ENCODE measurements at places on chromosomes 5 and 9.

GRCh38 chr5:173884402-173885053, 3.6 kb upstream of the CPEB4 start:
- DNase-seq: no peak

GRCh38 chr9:12863618-12864017, 88.8 kb downstream of the LURAP1L start:
- no peak for DNase-seq

DNA sequence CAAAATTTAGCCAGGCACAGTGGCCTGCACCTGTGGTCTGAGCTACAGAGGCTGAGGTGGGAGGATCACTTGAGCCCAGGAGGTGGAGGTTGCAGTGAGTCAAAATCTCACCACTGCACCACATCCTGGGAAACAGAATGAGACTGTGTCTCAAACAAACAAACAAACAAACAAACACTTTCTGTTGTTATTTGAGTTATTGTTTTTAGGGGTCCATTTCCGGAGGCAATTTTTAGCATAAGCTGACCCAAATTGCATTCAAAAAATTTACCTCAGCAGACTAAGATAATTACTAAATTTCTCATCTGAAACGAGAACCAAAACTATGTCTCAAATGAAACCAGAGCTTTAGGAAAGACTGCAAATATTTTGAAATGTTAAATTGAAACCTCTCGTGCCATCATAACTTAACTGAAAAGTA, 1485.1 kb downstream of the EFNA5 start:
- DNase-seq: no peak

DNA sequence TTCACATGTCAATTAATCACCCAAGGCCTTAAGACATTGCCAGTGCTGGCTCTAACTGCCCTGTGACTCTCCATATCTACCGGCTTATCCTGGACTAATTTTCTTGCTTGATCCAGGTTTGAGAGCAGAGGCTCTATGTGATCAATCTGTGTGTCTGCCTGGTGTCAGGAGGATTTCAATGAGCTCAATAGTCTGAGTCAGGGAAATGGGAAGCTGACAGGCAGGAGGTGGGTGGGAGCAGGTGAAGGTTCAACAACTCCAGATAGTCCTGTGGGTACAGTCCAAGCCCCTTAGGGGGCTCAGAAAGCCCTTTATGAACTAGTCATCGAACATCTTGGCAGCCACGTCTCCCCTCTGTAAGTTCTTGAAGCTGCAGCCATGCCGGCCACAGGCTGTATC, 72.2 kb downstream of the SHB start:
- DNase-seq: no peak

GRCh38 chr9:135693265-135693664, 6.0 kb downstream of the SOHLH1 start:
- no peak for DNase-seq

DNA sequence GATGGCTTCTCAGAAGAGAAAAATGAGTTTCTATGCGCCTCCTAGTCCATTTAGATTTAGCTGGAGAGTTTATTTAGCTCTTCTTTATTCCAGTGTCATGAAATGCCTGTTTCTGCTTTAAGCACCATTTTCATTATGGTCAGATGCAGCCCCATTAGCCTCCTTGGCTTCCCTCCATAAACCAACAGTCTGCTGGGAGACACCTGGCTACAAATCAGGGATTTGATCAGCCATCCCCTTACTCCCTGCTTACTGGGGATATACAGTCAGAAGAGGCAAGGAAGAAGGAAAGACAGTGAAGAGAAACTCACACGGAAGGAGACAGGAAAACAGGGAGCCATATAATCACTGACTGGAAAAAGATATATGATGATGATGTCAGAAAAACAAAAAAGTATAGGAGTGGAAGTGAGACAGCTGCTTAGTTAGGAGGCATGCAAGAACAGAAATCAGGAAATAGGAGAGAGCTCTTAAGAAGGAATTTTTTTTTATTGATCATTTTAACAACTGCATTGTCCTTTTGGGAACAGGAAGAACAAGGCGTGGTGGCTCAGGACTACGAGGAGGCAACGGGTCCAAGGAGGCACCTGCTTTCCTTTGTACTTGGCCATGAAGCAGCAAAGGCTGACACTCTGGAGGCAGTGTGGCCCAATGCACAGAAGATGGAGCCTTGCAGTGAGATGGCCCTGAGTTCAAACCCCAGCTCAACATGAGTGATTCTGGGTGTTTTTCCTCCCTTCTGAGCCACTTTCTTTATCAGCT, 56.1 kb downstream of the MED27 start:
- DNase-seq: no peak

DNA sequence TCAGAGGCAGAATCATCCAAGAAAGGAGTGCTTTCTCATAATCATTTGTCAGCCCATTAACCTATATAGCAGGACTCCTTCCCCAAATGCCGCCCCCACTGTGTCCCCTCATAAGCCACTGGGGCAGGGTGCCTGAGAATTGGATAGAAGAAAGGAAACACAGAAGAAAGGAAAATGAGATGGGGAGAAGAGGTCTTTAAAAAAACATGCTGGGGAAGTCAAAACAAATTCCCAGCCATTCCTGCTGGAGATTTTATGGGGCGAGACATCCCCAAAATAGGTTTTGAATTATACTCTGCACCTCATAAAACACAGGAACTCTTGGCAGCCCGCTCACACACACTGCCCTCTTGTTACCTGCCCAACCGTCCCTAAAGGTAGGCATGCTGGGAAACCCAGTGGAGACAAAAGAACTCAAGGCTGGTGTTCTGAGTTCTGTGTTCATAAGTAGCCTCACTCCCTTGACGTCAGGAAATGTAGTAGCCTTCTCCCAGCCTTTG, 19.7 kb downstream of the ASTN2 start:
- DNase-seq: no peak

DNA sequence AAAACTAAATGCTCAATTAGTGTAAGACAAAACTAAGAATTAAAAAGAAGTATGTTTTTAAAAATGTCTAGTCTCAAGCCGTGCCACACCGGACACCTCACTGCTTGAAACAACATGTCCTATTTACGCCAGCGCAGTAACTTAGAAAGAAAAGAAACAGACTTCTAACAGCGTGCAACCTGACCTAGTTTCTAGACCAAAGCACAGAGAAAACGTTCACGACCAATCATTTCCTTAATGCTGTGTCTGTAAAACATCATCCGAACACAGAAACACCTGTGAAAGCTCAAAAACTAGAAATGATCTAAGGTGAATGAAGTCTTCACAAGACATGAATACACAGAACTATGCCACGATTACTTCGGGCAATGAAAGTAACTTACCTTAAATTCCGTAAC, 4.0 kb downstream of the BRD9 start:
- no peak for DNase-seq

DNA sequence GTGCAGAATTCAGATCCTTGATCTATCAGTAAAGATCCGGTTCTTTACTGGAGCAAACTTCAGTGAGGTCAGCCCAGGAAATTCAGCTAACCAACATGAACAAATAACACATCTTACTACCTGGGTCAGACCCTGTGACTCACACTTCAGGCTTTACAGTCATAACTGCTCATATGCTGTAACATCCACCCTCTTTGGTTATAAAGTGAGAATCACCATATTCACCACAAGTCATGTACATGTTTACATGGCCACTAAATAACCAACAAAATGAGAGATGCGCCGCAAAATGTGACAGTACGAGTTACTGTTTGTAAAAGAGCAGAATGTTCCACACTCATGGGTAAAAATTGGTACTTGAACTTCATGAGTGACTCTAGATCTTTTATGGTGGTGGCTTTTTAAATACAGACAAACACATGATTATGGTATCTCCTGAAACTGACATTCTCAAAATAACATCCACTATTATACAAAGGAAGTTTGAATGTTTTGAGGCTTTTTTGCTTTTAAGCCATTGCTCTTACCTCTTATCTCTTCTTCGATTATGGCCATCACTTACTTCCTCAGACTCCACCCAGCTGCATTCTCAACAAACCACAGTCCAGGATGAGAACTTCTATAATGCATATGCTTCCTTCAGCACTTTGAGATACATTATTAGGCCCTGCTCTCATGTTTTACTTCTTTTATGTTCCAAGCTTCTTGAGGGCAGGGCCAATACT, 516.6 kb downstream of the RAB3C start:
- DNase-seq: no peak

DNA sequence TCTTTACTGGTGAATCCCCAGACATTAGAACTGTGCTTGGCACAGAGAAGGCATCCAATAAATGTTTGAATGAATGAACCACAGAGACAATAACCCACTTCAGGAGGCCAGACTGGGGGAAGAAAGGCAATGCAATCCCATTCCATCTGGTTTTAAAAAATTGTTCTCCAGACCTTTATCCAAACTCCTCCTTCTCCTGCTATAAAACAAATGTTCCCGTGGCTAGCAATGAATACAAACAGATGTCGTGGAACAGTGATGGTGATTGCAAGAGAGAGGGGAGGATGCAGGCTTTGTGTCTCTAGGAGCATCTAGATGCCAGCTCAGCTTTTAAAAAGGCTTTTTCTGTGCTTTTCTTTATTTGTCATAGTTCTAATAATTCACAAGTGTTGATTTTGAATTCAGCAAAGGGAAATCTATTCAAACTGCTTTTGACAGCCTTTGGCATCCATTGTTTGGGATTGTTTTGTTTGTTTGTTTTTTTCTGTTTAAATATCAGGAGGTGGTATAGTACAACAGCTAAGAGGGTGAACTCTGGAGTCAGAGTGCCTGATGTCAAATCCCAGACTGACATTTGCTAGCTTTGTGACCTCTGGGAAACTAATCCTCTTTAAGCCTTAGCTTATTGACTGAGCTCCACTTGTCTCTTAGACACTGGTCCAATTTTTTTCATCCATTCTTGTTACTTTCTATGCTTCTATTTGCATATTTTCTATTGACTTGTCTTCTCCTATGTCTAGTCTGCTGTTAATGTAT, 59.1 kb downstream of the TNFSF15 start:
- DNase-seq: no peak

DNA sequence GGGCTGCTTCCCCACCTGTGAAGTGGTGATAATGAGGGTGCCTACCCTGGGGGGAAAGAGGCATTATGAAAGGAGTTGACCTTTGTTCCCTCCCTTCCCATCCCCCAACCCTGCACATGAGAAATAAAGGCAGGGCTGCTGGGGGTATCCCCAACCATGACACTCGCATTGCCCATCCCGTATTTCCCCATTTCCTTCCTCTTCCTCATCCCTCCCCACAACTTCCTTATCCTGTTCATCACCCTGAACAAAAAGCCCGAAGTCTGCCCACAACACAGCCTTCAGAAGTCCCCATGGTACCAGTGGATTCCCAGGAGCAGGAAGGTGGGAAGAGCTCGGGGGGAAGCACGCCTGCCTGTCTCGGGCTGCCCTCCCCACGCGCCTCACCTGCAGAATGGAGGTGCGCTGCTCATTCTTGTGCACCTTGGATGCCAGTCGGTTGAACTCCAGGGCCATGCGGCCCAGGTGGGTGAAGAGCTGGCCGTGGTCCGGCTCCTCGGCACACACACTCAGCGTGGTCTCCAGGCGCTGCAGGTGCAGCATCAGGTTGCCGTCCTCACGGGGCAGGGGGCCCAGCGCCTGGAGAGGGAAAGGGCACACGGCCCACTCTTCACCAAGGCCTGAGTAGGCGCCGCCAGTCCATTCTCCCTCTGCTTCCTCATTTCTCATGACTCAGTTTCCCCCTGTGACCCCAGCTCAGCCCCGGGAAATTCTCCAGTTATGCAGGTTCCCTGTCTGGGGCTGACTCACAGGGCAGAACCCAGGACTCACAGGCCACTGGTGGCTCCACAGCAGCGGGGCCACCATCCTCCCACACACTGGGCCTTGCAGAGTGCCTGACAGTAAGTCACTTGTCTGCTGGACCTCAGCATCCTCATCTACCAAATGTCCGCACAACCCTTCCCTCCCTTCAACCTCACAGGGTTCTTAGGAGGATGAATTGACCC, 24.2 kb downstream of the TNIP1 start:
- no peak for DNase-seq

GRCh38 chr5:136135536-136135935, 2.9 kb downstream of the SMAD5 start:
- no peak for DNase-seq

DNA sequence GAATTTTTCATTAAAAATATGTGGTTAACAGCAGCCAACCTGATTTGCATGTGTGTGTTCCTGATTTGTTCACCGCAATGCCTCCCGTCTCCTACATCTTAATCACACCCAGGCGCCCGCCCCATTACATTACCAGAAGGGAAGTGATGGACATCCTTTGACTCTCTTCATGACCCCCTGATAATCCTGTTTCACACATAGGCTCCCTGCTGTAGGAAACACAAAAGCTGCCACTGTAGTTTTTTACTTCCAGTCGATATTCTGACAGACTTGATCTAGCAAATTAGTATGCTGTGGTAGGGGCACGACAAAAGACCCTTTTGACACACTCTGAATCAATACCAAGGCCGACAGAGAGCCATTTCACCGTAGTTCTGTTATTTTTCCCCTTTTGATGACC, 287.8 kb upstream of the ISL1 start:
- no peak for DNase-seq

DNA sequence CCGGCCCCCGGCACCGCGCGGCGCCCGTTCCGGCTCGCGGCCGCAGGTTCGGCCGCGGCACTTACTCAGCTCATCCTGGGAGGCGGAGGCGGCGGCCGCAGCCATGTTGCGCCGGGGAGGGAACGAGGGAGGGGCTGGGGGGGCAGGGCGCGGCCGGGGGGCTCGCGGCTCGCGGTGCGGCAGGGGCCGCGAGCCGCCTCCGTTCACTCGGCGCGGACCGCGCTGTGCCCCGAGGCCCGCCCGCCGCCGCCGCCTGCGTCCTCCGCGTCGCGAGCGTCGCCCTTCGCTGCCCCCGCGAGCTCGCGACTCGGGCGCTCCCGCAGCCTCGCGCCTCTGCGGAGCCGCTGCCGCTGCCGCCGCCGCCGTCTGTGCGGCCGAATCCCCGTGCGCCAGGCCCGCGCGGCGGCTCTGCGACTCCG, 735 bp downstream of the ECPAS start:
- DNase-seq: no peak

DNA sequence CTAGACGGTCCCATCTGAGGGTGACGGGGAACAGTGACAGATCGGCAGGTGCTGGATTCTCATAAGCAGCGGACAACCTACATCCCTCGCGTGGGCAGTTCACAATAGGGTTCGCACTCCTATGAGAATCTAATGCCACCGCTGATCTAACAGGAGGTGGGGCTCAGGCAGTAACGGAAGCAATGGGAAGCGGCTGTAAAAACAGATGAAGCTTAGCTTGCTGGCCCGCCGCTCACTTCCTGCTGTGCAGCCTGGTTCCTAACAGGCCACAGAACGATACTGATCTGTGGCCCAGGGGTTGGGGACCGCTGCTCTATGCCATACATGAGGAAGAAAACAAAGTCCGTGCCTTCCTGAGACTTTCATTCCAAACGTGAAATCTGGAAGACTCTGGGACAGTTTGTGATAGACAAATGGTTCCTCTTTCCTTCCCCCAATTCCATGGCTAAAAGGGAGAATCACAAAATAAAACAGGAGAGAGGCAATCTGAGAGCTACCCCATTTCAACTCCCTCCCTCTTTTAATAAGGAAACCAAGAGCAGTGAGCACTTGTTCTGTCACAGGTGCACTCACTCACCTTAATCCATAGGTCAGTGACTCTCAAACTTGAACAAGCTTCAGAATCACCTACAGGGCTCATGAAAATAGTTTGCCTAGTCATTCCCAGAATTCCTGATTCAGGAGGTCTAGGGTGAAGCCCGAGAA, 12.1 kb downstream of the PDCL start:
- DNase-seq: peak; percentile 42

GRCh38 chr5:6402939-6403338, 24.6 kb upstream of the MED10 start:
- no peak for DNase-seq

GRCh38 chr9:123355761-123356431, at the start of gene CRB2:
Gene CRB2 (plus strand): TSS chr9:123356197. CDS start chr9:123356261, 64 bp downstream.
- DNase-seq: no peak

- no peak for DNase-seq
These were observed 961.6 kb upstream of the CDH18 start for GRCh38 chr5:20949636-20950035.

Measured in left lung (tissue), 14 donors.